ENCODE measurements at places on chromosomes 12 and 14.

- no peak for DNase-seq
Measured at GRCh38 chr14:76977793-76978720, 50.5 kb downstream of the IRF2BPL start.

GRCh38 chr14:78535041-78535440, 364.9 kb downstream of the NRXN3 start:
- DNase-seq = no peak

GRCh38 chr14:71742485-71742884, 189.7 kb upstream of the RGS6 start:
- DNase-seq = no peak

- DNase-seq = no peak
Measured at GRCh38 chr12:66065641-66066136, 64.9 kb downstream of the LLPH start.

Data from H7 (cell line).